ENCODE measurements at places on chromosomes 7 and 10.

- DNase-seq = no peak
These were observed 288.2 kb downstream of the ADK start for GRCh38 chr10:74439213-74439612.

GRCh38 chr7:135918134-135918533 lies 59.0 kb downstream of the MTPN start:
- DNase-seq = no peak

GRCh38 chr10:22218448-22218847 lies 633 bp upstream of the EBLN1 start:
- no peak for DNase-seq

DNA sequence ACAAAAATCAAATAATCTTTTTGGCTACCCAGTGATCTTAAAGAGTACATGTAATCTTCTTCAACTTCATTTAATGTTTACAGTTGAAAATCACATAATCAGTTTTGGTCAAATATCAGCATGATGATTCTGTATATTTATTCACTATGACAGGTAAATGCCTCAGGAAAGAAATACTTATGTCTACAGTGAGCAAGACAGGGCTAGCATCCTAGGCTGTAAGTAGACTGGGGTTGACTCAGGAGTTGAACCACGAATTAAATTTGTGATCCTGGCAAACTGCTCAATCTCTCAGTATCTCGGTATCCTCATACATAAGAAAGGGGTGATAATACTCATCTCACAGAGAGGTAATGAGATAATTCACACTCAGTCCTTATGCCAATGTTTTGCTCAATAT lies 71.8 kb downstream of the SEMA3D start:
- DNase-seq = no peak

GRCh38 chr7:3082831-3083230 lies 39.2 kb upstream of the CARD11 start:
- DNase-seq = no peak

GRCh38 chr7:102046373-102047117 lies 229.1 kb downstream of the CUX1 start:
- no peak for DNase-seq

GRCh38 chr10:5297466-5297865 lies 67.3 kb upstream of the UCN3 start:
- DNase-seq = no peak

GRCh38 chr7:138834583-138834982 lies 36.6 kb upstream of the ATP6V0A4 start:
- DNase-seq = no peak

- no peak for DNase-seq
These were observed 41.8 kb upstream of the ELN start for GRCh38 chr7:73986158-73986631.

GRCh38 chr7:107538001-107538400 lies 25.7 kb downstream of the COG5 start:
- DNase-seq = peak; percentile 32

DNA sequence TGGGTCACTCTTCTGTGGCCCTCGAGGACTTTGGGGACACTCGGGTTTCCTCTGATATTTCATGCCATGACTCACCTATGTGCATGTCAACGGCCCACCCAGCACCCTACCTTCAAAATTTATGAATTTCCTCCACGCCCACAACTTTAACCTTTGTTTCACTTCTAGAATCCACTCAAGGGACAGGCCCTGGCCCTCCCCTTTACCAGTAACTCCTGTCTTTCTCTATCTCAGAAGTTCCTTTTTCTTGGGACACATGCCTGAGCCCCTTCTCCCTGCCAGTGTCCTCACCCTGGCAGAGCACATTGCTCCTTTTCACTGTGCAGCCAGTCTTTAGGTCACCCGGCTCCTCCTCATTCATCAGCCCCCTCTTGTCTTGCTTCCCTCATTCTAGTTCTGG lies 282.5 kb upstream of the KLF6 start:
- DNase-seq = no peak

DNA sequence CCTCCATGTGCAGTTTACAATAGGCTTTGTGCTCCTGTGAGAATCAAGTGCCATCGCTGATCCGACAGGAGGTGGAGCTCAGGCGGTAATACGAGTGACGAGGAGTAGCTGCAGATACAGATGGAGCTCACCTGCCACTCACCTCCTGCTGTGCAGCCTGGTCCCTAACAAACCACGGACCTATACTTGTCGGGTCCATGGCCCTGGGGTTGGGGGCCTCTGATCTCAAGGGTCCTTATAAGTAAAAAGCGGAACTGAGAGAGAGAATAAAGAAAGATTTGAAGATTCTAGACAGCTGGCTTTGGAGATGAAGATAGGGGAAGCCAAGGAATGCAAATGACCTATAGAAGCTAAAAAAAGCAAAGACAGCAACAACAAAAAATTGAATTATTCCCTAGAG lies 130.6 kb downstream of the PLXDC2 start:
- DNase-seq = no peak

GRCh38 chr10:123013456-123014419 lies 4.9 kb downstream of the ACADSB start:
- DNase-seq = no peak

DNA sequence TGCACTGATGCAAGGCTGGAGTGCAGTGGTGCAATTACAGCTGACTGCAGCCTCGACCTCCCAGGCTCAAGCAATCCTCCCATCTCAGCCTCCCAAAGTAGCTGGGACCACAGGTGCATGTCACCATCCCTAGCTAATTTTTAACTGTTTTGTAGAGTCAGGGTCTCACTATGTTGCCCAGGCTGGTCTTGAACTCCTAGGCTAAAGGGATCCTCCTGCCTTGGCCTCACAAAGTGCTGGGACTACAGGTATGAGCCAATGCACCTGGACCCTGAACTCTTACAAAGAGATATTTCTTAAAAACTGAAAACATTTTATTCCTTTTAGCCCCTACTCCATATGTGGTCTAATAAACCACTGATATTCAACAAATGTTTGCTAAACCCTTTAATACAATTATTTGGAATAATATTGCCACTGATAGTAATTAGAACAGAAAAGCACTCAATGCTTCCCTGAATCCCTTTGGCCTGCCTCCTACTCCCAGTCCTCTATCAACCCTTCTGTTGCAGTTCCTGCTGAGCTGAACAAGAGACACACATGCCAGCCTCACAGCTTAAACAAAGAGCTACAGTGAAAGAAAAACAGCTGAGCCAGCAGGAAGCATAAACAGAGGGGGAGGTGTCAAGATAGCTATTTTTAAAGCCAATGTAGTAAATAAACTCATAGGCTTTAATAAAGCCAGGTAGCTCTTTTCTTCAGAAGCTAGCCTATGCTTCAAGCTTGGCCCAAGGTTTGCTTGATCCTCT lies 7.0 kb upstream of the GNAI1 start:
- no peak for DNase-seq

GRCh38 chr10:101216207-101217043 lies 12.8 kb downstream of the LBX1 start:
- no peak for DNase-seq

GRCh38 chr7:29265208-29265923 lies 70.8 kb downstream of the CHN2 start:
- no peak for DNase-seq

GRCh38 chr10:100518761-100519241 lies 860 bp downstream of the SEC31B start:
- DNase-seq = no peak

GRCh38 chr10:101053516-101053915 lies 8.3 kb upstream of the KAZALD1 start:
- no peak for DNase-seq

DNA sequence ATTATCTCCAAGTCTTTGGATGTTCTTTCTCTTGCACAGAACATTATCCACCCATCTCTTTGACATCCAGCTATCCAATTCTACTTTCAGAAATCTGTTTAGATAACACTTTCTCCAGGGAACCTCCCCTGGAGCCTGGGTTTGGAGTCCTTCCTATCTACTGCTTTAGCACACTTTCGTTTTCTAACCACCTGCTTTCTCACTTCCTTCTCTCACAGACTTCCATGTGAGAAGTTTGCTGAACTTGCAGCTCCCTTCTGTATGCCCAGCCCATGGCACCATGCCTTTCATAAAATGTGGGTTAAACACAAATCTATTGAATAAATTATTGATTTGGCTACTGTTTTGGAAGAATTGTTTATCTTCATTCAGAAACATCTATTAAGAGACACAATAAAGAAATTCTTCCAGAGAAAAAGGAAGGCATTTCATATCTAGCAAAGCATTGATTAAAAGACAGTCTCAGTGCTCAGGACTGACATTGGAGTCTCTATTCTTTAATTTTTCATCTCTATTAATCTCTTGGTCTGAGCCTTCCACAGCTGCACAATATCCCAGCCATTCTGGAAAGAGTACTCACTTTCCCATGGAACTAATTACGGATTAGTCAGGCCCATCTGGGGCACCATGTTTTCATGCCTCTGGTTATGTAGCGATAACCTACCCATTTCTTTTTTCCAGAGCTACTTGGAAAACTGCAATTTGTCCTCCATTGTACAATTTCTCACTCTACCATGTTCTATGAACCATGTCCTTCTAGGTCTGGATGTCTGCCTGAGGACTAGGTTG lies 1077.3 kb downstream of the SORCS3 start:
- DNase-seq = no peak

DNA sequence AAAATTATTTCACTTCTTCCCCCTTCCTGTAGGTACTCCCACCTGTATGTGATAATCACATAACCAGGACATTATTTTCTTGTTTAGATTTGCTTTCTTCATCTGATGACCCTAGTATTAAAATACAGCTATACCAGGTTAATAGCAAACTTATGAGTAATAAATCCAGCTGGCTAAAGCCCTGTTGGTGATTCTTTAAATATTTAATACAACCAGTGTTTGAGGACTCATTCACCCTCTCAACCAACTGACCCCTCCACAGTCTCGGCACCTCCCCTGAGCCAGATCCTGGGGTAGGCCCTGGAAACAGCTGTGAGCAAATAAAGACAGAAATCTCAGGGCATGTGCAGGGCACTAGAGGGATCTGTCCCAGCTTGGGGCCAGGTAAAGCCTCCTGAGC lies 58.5 kb downstream of the BLNK start:
- no peak for DNase-seq

DNA sequence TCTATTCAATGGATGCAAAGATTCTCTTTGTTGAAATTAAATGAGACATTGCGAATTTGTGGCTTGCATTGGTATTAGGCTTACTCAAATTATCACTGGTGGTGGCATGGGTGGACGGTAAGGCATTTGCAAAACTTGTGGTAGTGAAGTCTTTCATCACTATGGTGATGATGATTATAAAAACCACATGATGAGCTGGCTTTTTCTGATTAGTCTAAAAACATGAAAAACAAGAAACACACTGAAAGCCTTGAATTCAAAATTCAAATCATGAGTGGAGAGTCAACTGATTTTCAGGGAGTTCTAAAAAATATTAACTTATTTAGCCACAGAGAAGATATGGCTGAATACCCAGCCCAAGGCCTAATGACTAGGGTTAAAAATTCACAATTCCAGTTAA lies 99.8 kb upstream of the HGF start:
- DNase-seq = no peak

- DNase-seq = no peak
These were observed at the start of gene GNG11 for GRCh38 chr7:93921607-93922566. GNG11 (plus strand) TSS chr7:93921735; CDS start chr7:93922138, 403 bp downstream.

DNA sequence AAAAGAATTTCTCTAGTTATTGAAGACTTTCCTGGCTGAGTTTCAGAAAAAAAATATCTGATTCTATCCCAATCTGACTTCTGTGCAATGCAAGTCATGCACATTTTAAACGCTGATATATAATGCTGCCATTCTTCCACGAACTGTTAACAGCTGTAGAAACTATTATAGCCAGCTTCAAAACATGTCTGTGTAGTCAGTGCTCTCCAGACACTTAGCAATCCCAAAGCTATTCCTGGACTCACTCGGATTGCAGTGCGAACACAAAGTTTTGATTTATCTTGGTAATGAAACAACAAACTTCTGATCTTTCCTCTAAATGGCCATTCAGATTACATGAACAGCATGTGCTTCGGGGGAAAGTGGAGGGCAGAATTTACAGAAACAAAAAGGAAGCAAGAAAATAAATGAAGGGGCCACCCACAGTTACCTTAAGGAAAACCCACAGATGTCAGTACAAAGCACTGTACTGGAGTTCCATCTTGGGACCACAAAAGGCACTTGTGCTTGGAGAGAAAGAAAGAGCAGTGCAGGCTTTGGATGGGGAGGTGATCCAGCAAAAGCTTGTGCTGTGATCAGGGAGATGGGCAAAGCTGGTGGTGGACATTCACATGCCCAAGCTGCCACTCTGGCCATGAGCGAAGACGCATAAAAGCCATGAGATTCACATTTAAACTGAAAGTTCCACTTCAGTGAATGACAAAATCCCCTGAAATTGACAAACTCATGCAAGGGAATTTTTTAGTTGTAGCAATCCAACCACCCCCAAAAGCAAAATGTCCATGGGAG lies 32.1 kb upstream of the ADO start:
- DNase-seq = no peak

DNA sequence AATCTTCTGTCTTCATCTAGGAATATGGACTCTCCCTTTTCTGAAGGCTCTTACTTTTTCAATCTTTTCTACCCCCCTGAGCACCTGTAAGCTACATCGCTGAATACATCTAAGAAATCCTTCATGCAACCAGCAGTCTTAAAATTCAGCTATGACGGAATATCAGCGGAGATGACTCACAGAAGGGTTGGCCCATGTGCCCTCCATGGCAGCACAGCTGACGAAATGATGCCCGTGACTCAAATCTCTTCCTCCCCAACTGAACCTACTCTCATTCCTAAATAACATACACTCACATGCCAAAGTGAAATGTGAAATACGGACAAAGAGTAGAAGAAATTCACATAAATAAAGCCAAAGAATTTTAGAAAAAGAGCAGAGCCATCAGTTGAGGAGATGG lies 30.3 kb upstream of the NCAPG2 start:
- no peak for DNase-seq

DNA sequence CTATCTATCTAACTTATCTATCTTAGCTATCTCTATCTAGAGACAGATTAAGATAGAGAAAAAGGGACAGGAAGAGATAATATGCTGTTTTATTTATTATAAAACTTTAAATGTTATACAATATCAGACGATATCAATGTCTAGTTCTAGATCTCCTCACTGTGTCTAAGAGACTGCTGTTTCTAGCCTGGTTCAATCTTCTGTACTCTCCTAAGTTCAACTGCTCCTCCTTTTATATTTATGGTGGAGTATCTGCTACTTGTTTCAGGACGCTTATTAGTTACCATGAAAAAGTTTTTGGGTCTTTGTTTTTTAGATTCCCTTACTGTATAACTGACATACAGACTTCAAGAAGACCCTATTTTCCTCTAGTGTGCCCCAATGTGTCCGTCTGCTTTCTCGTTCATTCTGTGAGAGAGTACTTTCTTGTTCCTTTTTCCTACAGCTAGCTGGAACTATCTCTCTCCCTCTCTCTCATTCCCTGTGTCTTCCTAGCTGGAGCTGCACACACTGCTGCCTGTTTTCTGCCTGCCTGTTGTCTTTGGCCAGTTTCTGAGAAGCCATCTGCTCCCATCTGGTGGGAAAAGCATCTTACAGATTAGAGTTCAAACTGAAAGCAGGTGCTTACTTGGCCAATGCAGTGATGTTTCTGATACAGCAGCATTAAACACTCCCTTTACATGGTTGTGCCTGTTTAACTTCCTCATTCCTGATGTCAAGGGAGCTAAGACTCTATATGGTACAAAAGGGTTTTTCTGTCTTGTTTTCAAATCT lies 49.4 kb upstream of the ARL4A start:
- DNase-seq = no peak

All from NCI-H187 treated with DMSO at 0.1 percent for 48 hours (cell line).